ENCODE measurements at places on chromosomes 2 and 18. TPM values are rescaled to one million over a fixed set of nuclear protein-coding genes. Genes with fewer than 3 reads are reported as not detected.

OXER1 gene
- total RNA-seq, result not detected

DNA sequence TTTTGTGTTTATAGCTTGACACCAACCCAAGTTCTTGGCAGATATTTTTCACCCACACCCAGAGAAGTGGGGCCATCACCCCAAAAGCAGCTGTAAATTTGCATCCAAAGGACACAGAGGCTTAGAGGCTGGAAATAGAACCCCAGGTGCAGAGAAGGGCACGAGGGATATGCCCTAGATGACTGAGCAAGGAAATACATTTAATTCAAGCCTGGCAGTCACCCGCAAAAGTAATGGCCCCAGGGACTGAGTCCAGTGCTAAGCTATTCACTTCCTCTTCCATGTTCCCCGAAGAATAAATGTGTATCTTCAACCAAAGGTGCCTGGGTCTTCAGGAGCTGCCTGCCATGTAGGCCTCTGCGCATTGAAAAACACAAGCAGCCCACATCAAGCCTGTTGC is 14.0 kb upstream of the REG3G start:
- no peak overlapping the region for H3K27ac ChIP-seq
- no peak for DNase-seq
- no peaks in the 10 kb centered on the region for H3K4me1 ChIP-seq
- no peaks in the 10 kb centered on the region for H3K36me3 ChIP-seq
- peaks cover 16% of the 10 kb centered on the region for H3K27me3 ChIP-seq
- no peak overlapping the region for H3K4me3 ChIP-seq

GRCh38 chr18:8660316-8660715 is 45.0 kb upstream of the MTCL1 start:
- H3K4me1 ChIP-seq, result peaks cover 7% of the 10 kb centered on the region
- no peaks in the 10 kb centered on the region for H3K27me3 ChIP-seq
- H3K4me3 ChIP-seq, result no peak overlapping the region
- DNase-seq, result no peak

DNA sequence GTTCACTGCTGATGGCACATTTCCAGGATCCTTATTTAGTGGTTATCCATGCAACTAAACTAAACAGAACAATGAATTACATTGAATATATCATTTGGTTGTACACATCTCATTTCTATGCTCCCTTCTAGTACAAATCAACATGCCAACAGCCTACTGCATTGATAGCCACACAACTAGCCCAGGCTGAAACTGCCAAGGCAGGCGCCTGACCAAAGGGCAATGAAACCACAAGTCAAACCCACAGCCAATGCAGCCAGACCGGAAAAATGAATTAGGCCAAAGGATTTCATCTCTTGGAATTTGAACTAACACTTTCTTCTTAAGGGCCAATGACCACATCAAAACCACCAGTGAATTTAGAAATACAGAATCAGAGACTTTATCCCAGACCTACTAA is 196.4 kb downstream of the NOL4 start:
- H3K27ac ChIP-seq, result no peak overlapping the region
- no peak for DNase-seq
- no peaks in the 10 kb centered on the region for H3K36me3 ChIP-seq
- no peaks in the 10 kb centered on the region for H3K27me3 ChIP-seq

MMADHC gene
- total RNA-seq, result 112 TPM
